ENCODE measurements at places on chromosomes 7 and 10.

DNA sequence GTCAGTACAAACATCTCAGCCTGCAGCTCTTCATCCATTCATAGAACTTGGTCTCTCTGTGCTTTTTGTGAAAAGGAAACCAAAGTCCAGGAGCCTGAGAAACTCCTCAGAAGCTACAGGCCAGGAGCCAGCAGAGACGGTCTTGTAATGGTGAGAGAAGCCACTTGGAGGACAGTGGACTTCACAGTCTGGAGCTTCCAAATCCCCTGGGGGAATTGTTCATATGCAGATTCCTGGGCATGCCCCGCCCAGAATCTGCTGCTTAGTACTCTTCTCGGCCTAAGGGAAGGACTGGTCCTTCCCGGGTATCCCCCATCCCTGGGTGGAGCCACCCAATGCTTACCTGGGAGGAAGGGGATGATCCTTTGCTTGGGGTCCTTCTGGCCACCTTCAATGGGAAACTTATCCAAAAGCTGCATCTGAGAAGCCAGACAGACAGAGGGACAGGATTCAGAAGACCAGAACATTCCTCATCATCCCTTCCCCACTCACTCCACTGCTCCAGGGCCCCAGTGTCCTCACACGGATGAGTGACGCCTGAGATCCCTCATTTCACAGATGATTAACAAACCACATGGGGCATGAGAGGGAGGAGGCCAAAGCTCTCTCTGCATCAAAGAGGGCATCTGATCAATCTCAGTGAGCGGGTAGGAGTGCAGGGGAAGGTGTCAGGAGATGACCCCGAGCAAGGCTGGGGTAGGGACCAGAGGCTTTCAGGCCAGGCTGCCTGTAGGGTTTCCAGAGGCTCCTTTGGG, 88.4 kb downstream of the SH3PXD2A start:
- DNase-seq: no peak

- no peak for DNase-seq
Measured at GRCh38 chr7:40758590-40758989, 623.8 kb downstream of the SUGCT start.

GRCh38 chr10:82668221-82668895, 793.4 kb downstream of the NRG3 start:
- no peak for DNase-seq

- peak; percentile 73 for DNase-seq
Measured at GRCh38 chr7:128791121-128791971, at the start of gene CCDC136. TSS of gene CCDC136 (plus strand) at chr7:128791968. CDS start at chr7:128792412, 444 bp downstream.

DNA sequence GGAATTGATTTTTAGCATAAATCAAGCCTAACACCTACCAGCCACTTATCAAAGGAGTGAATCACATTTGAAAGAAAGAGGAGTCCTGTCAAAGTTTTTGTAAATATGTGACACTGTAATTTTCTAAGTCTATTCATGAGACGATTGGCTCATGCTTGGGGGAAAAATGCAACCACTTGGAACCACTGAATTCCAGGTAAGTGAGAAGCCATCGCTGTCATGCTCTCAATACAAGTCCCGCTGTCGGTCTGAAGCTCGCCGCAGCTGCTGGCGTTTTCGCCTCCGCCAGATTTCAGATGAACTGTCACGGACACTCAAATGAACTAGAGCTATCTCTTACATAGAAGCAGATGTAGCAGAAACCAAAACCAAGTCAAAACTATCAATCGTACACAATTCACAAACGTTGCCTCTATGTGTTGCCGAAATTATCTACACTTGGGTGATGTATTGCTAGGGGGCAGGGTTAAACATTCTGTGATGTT, 279.8 kb upstream of the FZD8 start:
- no peak for DNase-seq

GRCh38 chr7:104160375-104160774, 47.4 kb downstream of the ORC5 start:
- DNase-seq: no peak

DNA sequence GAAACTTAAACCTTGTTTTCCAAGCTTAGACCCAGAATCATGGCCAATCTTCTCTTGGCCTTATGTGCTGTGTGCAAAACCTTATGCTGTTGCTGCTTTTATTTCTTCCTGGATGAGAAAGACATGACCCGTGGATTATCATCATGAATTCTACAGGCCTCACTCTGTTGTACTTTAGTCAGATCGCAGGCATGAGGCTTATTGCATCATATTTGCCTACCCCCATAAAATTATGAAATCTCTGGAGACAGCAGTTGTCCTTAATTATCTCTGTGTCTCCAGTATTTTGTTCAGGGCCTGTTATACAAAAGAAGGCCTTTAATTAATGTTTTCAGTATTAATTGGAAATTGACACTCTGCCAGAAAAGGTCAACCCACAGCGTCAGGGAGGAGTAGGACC, 71.6 kb downstream of the PLCE1 start:
- DNase-seq: no peak

GRCh38 chr10:78865538-78865875, 203.3 kb upstream of the ZMIZ1 start:
- no peak for DNase-seq

GRCh38 chr10:8272794-8273425, 218.4 kb downstream of the GATA3 start:
- DNase-seq: no peak

GRCh38 chr7:27344471-27344870, 101.9 kb downstream of the EVX1 start:
- DNase-seq: no peak

DNA sequence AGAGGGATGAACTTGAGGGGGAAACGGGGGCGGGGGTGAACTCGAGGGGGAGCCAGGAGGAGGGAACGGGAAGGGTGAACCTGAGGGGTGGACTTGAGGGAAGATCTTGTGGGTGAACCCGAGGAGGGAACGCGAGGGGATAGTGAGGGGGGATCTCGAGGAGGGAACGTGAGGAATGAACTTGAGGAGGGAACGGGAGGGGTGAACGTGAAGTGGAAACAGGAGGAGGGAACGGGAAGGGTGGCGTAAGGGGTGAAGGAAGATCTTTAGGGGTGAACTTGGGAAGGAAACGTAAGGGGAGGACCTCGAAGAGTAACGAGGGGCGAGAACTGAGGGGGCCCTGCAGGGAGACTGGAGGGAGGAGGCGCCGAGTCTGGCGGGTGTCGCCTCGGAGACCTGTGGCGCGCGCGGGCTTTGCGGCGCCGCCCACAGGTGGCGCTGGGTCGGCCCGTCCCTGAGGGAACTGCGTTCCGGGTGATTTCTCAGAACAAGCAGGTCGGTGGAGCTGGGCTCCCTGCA, 651 bp downstream of the MYO3A start:
- DNase-seq: no peak

DNA sequence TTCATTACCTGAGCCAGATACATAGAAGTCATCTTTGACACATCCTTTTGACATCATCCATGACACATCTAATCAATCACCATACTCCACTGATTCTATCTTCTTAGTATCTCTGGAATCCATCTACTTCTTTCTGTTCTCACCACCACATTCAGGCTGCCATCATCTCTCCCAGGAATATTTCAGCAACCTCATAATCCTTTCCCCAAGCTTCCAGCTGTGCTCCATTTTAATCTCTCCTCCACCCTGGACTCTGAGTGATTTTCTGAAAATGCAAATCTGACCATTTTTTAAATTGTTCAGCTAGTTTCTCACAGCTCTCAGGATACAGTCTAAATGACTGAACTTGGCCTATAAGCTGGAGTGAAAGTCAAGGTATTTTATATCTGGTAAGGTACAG, 2.5 kb upstream of the BTRC start:
- no peak for DNase-seq

DNA sequence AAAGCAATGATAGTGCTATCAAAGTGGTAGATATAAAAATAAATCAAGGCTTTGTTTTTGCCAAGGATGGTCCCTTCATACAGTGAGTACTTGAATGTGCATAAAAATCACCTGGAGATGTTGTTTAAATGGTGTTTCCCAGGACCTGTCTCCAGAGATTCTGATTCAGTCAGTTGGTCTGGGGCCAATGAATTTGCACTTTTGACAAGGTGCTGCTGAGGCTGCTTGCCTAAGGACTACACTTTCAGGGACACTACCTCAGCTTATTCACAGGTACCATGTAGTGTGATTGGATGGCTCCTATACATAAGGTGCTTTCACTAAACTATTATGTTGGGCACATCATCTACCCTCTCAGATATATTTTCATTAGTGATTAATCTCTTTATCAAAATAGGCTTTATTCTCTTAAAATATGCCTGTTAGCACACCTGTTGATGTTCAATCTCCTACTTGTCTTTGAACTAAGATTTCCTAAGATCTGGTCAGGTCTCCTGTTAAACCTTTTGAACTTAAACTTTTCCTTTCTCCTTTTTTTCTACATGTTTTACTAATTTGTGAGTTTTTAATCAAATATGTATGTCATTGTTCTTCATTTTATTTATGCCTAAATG, 24.3 kb downstream of the CAPZA2 start:
- no peak for DNase-seq

GRCh38 chr7:36473454-36474282, 84.0 kb downstream of the ANLN start:
- DNase-seq: no peak
